ENCODE measurements at places on chromosomes 4 and X.

DNA sequence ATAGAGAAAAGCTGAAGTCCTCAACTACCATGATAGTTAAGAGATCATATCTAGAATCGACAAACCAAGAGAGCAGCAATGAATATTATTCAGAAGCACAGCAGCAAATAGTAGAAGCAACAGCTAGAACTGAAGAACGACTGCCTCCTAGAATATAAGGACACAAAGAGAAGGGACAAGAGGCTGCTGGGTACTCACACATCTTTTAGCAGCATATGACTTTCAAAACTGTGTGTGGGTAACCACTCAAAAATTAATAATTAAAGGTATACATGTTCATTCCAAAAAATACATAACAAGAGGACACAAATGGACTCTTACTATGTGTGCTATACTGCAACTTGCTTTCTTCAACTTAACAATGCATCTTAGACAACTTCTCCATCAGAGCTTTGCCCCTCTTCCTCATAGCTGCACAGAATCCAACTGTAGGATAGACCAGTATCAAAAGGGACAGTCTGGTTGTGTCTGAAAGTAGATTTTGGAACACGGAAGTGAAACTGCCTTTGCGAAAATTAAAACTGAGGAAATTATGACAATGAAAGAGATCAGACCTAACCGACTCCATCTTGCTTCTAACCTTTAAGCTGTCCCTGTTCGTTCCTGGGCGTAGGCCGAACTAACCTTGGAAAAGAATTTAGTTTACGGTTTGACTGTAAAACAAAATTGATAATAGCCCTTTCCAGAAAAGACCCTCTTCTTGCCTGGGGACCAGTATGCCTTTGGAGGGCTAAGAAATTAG is 125.7 kb downstream of the SH3KBP1 start:
- no peak for DNase-seq

DNA sequence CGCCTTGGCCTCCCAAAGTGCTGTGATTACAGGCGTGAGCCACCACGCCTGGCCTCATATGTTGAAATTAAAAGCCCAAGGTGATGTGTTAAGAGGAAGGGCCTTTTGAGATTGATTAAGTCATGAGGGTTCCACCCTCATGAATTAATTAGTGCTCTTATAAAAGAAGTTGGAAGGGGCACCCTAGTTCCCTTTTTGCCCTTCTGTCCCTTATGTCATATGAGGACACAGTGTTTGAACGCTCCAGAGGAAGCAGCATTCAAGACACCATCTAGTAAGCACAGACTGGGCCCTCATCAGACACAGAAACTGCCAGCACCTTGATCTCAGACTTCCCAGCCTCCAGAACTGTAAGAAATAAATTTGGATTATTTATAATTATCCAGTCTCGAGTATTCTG is 5.1 kb upstream of the APLN start:
- no peak for DNase-seq

DNA sequence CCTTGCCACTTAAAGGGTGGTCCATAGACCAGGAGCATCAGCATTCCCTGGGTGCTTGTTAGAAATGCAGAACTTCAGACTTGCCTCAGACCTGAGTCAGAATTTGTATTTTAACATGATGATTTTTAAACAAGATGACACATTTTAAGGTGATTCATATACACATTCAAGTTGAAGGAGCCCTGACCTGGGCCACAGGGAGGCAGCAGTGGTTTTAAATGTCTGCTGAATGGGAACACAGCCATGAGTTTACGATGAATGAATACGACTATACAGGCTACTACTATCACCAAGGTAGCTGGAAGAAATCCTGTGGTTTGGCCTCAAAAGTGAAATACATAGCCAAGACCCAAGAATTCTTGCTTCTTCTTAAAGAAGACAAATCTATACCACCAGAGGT is 2.9 kb downstream of the HDAC8 start:
- DNase-seq = no peak

- no peak for DNase-seq
Measured at GRCh38 chr4:120855307-120856001, 67.1 kb downstream of the PRDM5 start.

GRCh38 chr4:14827111-14827510 is 175.2 kb upstream of the CPEB2 start:
- no peak for DNase-seq

DNA sequence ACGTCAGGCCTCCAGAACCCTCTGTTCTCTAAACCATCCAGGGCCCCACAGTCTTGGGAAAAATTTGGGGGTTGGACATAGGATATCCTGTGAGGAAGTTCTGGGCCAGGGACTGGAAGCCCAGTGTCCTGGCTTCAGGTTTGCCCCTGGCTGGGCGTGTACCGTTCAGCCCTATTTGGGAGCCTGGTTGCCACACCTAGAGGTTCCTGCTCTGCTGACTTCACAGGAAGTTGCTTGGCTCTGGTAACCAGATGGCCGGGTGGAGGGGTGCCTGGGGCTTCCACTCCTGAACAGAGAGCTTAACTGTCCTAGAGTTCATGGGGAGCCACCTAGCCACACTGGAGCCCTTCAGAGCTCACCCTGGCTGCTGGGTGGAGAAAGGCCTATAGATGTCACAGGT is 1.1 kb downstream of the TAFAZZIN start:
- no peak for DNase-seq

DNA sequence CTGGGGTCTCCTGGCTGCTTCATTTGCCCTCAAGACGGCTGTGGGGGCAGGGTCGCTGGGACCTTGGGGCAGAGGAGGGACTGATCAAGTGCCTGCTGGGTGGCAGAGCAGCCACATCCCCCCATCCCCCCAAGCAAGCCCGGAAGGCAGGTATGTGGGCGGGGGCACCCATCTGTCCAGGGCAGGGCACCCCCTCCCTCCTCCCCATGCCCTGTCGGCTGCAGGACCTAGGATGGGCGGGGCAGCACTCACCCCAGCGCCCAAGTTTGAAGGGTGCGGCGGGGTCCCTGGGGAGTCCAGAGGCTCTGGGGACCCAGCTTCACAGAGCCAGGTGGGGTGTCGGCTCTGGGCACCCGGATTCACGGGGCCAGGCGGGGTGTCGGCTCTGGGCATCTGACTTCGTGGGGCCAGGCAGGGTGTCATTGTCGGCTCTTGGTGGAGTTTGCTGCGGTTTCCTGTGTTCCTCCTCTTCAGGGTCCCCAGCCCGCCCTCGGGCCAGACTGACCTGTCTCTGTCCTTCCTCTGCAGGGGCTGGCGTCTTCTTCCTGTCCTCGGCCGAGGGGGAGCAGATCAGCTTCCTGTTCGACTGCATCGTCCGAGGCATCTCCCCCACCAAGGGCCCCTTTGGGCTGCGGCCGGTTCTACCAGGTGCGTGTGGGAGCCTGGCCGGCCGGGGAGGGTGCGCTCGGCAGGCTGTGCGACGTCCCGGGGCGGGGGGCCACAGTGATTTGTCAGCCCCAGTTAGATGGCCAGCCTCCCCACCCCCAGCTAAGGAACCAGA is 22.1 kb downstream of the DOK7 start:
- no peak for DNase-seq

- DNase-seq = no peak
Measured at GRCh38 chr4:132417220-132417619, 731.9 kb upstream of the PCDH10 start.

DNA sequence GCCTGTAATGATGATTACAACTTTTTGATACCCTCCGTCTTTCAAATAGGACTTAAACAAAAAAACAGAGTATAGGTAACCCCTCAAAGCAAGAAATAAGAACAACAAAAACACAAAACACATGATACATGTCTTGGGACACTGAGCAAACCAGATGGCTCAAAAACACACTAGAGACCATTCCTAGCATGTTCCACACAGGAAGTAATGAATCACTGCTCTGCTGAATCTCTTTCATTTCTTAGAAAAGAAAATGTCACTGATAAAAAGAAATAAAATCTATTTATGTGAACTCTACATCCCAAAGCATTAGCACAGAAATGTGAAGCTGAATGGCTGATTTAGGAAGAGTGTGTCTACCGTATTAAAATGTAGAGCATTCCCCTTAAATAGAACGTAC is 134.5 kb upstream of the IL15 start:
- peak; percentile 6 for DNase-seq

- DNase-seq = no peak
Measured at GRCh38 chr4:176498617-176499256, 179.0 kb downstream of the SPCS3 start.

DNA sequence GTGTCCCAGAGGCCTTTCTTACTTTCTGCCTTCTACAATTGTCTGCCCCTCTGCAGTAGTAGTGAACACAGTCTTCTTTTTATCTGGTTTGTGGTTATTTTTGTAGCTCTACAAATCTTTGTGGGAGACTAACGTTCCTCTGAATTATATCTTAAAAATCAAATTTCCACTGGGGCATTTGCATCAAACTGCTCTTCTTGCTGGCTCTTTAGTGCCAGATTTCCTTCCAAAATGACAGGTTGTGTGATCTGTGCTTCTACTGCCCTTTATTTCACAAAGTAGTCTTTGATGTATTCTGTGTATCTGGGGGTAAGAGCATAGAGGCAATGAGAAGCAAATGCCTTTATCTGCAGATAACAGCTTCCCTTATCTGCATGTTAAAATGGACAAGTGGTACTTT is 34.5 kb downstream of the TSPAN7 start:
- no peak for DNase-seq

DNA sequence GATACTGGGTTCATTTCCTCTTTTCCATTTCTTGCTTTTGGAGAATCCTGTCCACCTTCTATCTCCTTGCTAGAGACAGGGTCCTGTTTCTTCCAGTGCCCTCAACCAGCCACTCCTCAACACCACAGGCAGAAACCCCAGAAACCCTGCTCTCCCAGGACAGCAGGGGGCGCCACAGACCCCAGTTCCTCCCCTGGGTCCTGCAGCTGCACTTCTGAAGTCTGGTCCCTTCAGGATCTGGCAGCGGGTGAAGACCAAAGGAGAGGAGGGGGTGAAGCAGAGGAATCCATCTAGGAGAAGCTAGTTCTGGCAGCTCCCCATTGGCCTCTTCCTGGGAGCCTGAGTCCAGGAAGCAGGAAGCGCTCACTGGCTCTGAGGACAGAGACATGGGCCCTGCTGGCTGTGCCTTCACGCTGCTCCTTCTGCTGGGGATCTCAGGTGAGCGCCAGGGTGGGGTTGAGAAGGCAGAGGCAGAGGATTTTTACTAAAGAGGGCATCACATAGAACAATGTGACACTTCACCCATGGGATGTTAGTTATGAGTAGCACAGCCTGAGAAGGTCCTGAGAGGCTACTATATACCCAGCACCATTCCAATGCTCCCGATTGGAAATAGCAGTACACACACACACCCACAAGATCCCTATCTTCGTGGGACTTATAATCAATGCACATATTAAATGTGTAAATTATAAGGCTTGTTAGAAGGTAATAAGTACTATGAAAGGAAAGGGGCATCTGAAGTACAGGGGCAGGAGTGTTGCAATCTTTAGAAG is at the start of gene PRSS48:
TSS of gene PRSS48 (plus strand) at position 375 of the 776 bp plus-strand sequence. CDS start at position 387, 12 bp downstream.
- peak; percentile 74 for DNase-seq

GRCh38 chr4:183834252-183834651 is 70.9 kb upstream of the STOX2 start:
- DNase-seq = no peak
